ENCODE measurements at places on chromosomes 16 and 17.

GRCh38 chr17:19720631-19721426 lies 4.4 kb upstream of the SLC47A2 start:
- no peak for DNase-seq

DNA sequence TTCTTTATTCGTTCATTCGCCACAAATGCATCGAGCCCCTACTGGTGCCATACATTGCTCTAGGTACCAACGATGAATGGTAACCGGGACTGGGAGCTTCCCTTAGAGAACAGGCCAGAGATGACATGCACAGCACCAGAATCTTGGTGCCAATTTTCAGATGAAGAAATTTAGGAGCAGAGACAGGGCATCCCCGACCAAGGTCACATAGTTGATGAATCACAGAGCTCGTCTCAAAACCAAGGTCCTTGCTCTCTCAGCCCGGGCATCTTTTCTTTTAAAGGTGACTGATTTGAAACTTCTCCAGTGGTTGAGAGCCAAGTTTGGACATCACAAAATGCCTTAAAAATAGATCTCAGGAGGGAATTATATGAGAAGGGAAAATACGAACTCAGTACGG lies 73.2 kb upstream of the C16orf82 start:
- DNase-seq: no peak

- no peak for DNase-seq
These were observed 6.9 kb downstream of the HOXB4 start for GRCh38 chr17:48571024-48571818.

- DNase-seq: no peak
These were observed 30.6 kb downstream of the CREBBP start for GRCh38 chr16:3849751-3850543.

GRCh38 chr17:50101346-50102163 lies 6.4 kb downstream of the PDK2 start:
- no peak for DNase-seq

GRCh38 chr16:80066805-80067580 lies 466.5 kb upstream of the MAF start:
- DNase-seq: no peak

- DNase-seq: no peak
These were observed 13.0 kb upstream of the DPEP1 start for GRCh38 chr16:89600427-89600826.

GRCh38 chr17:80365001-80365965 lies 49.7 kb upstream of the ENDOV start:
- no peak for DNase-seq

GRCh38 chr16:10660950-10661635 lies 33.6 kb downstream of the TEKT5 start:
- no peak for DNase-seq

GRCh38 chr17:7590743-7591142 lies 849 bp upstream of the SOX15 start:
- no peak for DNase-seq

- DNase-seq: no peak
These were observed 12.3 kb downstream of the NUPR1 start for GRCh38 chr16:28526201-28527099.

- no peak for DNase-seq
These were observed 22.5 kb downstream of the DNAI2 start for GRCh38 chr17:74296548-74296936.

DNA sequence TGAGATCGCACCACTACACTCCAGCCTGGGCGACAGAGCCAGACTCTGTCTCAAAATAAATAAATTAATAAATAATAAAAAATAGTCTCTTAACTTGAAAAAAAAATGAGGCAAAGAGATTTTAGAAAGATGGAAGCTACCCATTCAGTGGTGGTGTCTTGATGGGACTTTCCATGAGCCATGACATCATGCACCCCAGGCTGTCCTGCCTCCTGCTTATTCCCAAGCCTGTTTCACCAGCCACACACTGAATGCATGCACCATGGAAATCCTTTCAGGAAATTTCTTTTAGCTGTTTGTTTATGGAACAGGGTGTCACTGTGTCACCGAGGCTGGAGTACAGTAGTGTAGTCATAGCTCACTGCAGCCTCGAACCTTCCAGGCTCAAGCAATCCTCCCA lies 8.9 kb upstream of the DLX3 start:
- DNase-seq: no peak

DNA sequence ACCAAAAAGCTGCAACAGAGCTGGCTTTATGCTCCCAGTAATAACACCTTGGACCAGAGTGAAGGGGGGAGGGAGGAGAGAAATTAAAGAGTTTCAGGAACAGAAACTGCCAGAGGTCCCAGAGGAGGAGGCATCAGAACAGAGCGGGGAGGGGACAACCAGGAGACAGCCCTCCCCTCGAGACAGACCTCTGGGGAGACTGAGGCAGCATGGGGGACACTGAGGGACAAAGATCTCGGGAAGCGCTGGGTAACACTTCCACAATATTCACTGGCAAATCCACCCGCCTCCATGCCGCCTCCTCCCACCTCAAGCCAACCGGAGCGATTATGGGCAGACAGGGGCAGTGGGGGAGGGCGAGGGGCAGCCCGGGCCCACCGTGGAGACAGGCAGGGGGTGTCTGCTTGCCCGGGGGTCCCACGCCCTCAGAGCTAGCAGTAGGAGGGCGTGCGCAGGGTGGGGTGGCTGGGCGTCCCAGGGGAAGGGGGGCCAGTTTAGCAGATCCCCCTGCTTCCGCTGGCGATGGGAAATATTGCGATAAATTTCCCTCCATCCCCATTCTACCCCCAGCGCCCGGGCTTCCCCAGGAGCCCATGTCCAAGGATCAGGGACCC lies 1.2 kb downstream of the PCGF2 start:
- DNase-seq: no peak

- no peak for DNase-seq
These were observed 887.8 kb upstream of the SOX9 start for GRCh38 chr17:71232801-71233559.

All from cortex of kidney (tissue), 1 donor.